Activated CD8-positive, alpha-beta T cell treated with anti-CD3 and anti-CD28 coated beads, Interleukin-2, amount 10 ng/mL, durations not matched to agents 7 days and 5 days (primary cell): ENCODE measurements at places on chromosomes 5 and 9. TPM values are rescaled to one million over a fixed set of nuclear protein-coding genes. Genes with fewer than 3 reads are reported as not detected.

PDGFRB gene
- 47.0 TPM for total RNA-seq

HMMR gene
- 87.7 TPM for total RNA-seq

- peaks cover 20% of the 10 kb centered on the region for H3K4me1 ChIP-seq
- no peak overlapping the region for H3K4me3 ChIP-seq
- no peaks in the 10 kb centered on the region for H3K27me3 ChIP-seq
- H3K36me3 ChIP-seq, result peaks cover 11% of the 10 kb centered on the region
Measured at GRCh38 chr5:34003941-34004340, 3.9 kb downstream of the AMACR start.

DNA sequence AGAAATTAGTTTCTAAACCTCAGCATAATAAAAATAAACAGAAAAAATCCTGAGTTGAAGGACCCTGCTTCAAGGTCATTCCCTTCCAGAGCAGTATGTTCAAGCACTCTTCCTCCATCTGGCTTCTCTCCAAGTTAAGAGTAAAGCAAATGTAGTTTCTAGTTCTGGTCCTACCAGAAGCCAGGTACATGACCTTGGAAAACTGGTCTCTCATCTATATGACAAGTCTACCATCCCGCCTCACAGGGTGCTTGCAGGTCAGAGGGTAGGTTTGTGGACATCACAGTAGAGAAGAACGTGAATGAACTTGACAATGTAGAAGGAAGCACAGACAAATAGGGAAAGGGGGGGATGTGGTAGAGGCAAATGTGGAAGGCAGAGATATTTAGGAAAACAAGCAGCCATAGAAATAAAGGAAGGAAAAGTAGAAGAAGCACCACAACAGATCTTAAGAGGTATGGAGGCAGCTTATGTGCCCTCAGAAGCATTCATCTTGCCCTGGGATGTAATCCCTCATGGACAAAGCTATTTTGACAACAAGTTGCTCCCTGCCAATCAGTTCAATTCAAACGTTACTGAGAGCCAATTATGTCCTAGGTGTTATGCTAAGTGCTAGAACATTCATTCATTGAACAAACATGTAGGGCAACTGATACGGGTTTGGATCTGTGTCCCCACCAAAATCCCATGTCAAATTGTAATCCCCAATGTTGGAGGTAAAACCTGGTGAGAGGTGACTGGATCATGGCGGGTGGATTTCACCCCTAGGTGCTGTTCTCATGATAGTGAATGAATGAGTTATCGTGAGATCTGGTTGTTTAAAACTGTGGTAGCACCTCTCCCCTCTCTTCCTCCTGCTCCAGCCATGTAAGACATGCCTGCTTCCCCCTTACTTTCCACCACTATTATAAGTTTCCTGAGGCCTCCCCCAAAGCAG lies 23.7 kb upstream of the CTNNAL1 start:
- peaks cover 44% of the 10 kb centered on the region for H3K36me3 ChIP-seq
- H3K4me3 ChIP-seq, result no peak overlapping the region
- no peak for DNase-seq
- no peaks in the 10 kb centered on the region for H3K4me1 ChIP-seq
- no peak overlapping the region for H3K27ac ChIP-seq

C5orf22 gene
- 23.7 TPM for total RNA-seq

- no peak overlapping the region for H3K27ac ChIP-seq
- no peaks in the 10 kb centered on the region for H3K27me3 ChIP-seq
- DNase-seq, result no peak
Measured at GRCh38 chr9:120435091-120435490, 144.9 kb downstream of the CDK5RAP2 start.

GRCh38 chr9:108296056-108296455 lies 559.7 kb downstream of the ACTL7B start:
- no peaks in the 10 kb centered on the region for H3K36me3 ChIP-seq
- no peaks in the 10 kb centered on the region for H3K4me1 ChIP-seq
- no peak overlapping the region for H3K27ac ChIP-seq
- no peak overlapping the region for H3K4me3 ChIP-seq
- H3K27me3 ChIP-seq, result no peaks in the 10 kb centered on the region

DNA sequence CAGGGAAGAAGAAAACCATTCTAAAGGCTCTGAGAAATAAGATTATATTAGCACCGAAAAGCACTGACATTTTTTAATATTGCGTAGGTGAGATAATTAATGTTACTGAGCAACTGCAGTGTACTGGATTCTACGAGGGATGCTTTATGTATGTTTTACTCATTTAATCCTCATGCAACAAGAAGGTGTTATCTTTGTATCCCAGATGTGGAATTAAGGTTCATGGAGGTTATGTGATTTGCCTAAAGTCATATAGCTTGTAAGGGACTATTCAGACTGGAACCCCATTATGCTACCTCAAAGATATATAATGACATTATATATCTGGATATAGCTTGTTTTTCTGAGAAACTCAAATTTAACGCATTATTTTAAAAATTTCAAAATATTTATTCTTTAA lies 2.5 kb downstream of the FBXO4 start:
- H3K36me3 ChIP-seq, result peaks cover 23% of the 10 kb centered on the region
- no peak overlapping the region for H3K27ac ChIP-seq
- peaks cover 14% of the 10 kb centered on the region for H3K4me1 ChIP-seq
- no peak for DNase-seq
- H3K27me3 ChIP-seq, result no peaks in the 10 kb centered on the region

GRCh38 chr5:147586832-147587231 lies 77.0 kb upstream of the DPYSL3 start:
- H3K36me3 ChIP-seq, result no peaks in the 10 kb centered on the region
- H3K4me1 ChIP-seq, result no peaks in the 10 kb centered on the region
- no peak overlapping the region for H3K4me3 ChIP-seq
- no peak for DNase-seq

DPYSL3 gene
- total RNA-seq, result 0.23 TPM

DNA sequence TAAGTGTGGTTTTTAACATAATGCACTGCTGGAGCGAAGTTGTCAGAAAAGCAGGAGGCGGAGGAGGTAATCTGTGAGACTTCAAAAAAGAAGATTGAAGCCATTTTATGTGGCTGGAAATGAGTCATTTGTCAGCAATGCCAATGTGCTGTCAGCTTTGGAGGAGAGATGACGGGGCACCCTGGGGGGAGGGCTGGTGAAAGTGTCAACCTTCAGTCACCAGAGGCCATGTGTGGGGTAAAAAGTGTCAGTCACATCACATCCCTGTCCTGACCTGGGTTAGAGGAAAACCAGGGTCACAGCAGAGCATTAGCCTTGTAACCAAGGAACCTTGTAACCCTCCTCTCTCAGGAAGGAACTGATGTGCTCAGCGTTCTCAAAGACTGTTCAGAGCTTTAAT lies 59.1 kb downstream of the TLR4 start:
- H3K4me1 ChIP-seq, result peaks cover 2% of the 10 kb centered on the region
- no peak overlapping the region for H3K4me3 ChIP-seq
- H3K27ac ChIP-seq, result no peak overlapping the region
- H3K27me3 ChIP-seq, result peaks cover 14% of the 10 kb centered on the region

DNA sequence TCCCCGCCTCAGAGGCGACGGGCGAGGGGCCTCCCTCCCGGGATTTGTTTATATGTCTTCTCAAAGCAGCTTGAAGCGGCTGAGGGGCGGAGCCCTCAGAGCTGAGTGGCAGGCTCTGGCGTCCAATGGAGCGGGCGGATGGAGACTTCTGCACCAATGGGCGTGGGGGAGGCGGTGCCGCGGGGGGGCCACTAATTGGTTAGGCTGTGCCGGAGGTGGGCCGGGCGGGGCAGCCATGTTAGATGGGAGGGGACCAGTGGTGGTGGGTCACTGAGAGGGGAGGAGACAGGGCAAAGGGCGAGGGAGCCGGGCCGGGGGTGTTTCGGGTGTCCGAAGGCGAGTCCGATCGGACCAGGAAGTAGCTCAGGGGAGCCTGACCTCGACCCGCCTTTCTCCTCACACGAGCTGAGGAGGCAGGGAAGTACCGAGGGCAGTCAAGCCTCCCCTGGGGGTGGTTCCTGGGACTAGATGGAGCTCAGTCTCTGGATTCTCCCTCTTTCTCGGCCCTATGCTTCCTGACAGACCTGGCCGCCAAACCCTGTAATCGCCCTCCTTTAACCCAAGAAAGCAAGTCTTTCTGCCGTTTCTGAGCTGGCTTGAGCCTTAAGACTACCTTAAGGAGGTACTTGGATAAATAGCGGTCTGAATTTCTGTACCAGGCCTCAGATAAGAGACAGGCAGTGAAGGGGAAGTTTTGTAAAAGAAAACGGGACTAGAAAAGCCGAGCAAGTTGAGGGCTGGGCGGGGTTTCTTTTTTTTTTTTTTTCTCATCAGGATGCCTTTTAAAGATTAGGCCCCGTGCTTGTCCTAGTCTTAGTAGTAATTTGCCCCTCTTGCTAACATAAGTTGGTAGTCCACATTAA lies 1.1 kb downstream of the CREBRF start:
- H3K4me1 ChIP-seq, result peaks cover 42% of the 10 kb centered on the region
- H3K27me3 ChIP-seq, result no peaks in the 10 kb centered on the region
- peak; percentile 100 for DNase-seq
- H3K27ac ChIP-seq, result peak overlapping the region; percentile 95
- H3K4me3 ChIP-seq, result peak overlapping the region; percentile 93
- H3K36me3 ChIP-seq, result no peaks in the 10 kb centered on the region

DNA sequence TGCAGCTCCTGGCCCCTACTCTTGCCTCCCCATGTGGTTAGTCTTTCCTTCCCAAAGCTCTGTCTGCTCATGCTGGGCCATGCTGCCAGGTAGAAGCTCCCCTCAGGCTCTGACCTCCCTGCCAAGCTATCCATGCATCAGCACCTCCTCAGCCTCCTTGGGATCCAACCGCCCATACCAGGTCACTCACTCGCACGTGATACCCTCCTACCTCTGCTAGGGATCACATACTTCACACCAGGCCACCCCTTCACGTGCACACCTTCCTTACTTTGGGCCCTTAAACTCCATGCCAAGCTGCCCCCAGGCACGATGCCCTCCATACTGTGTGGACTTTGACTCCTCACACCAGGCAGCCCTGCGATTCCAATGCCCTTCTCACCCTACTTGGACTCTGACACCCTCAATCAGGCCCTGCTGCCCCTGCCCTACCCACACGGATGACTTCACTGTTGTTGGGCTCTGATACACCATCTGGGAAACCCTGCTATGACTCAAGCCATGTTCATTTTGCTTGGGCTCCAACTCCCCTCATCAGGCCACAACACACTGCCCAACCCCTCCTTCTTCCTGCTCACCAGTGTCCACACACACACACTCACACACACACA lies 34.1 kb downstream of the ZNF483 start:
- H3K27me3 ChIP-seq, result no peaks in the 10 kb centered on the region
- DNase-seq, result no peak
- no peak overlapping the region for H3K4me3 ChIP-seq
- H3K36me3 ChIP-seq, result no peaks in the 10 kb centered on the region

GRCh38 chr9:133163504-133164172 lies at the start of gene GBGT1:
GBGT1 (minus strand) TSS chr9:133163914; CDS start chr9:133162412, 1,502 bp downstream.
- no peak within 1 kb of the TSS for H3K27ac ChIP-seq
- H3K27me3 ChIP-seq, result peaks cover 8% of the 10 kb centered on the region
- peaks cover 10% of the 10 kb centered on the region for H3K4me1 ChIP-seq
- peak; percentile 33 for DNase-seq

IL33 gene
- total RNA-seq, result not detected

DNA sequence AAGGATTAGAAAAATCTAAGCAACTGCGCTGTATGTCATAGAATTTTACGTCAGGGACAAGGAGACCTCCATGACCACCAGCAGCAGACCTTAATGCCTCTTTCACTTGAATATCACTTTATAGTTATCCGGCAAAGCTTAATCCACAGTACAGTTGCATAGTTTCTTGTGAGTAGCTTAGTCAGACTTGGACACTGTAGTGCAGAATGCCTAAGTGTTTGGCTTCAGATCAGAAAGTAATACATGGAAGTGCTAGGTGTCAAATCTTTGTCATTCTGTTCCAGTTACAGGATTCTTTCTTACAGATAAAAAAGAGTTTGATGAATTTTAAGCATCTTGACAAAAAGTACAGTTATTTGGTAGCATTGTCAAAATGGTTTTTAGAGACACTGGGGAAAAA lies 239.9 kb upstream of the PAPPA start:
- no peak for DNase-seq
- H3K27me3 ChIP-seq, result no peaks in the 10 kb centered on the region
- no peaks in the 10 kb centered on the region for H3K36me3 ChIP-seq
- H3K27ac ChIP-seq, result no peak overlapping the region

- no peaks in the 10 kb centered on the region for H3K27me3 ChIP-seq
- H3K36me3 ChIP-seq, result no peaks in the 10 kb centered on the region
- H3K4me3 ChIP-seq, result no peak overlapping the region
Measured at GRCh38 chr5:116402235-116402634, 172.4 kb downstream of the SEMA6A start.

- no peak overlapping the region for H3K4me3 ChIP-seq
- no peaks in the 10 kb centered on the region for H3K27me3 ChIP-seq
- peak overlapping the region; percentile 60 for H3K27ac ChIP-seq
- H3K4me1 ChIP-seq, result peaks cover 54% of the 10 kb centered on the region
Measured at GRCh38 chr9:93091056-93091452, 5.0 kb upstream of the CARD19 start.

DNA sequence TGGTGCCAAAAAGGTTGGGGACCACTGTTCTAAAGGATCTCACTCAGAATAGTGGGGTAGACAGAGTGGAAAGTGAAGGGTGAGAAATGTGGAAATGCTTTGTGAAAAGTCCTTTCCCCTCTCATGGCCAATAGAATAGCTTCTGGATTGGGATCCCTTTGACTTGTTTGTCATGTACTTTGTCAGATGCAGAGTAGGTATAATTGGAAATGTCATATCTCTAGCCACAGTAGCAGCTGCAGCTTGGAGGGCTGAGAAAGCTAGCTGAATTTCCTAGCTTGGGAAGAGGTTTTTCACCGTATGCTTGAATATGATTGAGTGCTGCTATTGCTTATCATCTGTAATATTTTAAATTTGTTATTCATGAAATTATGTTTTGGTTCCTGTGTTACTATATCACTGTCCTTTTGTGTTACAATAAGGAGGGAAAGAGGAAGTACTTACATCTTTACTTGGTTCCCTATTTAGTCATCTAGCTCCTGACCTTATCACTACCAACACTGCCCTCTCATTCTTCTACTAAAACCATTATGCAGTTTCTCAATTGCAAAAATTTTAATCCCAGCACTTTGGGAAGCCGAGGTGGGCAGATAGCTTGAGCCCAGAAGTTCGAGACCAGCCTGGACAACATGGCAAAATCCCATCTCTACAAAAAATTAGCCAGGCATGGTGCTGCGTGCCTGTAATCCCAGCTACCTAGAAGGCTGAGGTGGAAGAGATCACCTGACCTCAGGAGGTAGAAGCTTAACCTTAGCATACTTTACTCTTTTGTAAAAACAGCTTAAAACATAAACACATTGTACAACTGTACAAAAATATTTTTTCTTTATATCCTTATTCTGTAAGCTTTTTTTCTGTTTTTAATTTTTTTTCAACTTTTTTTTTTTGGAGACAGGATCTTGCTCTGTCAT lies 12.4 kb downstream of the SLC30A5 start:
- H3K27me3 ChIP-seq, result no peaks in the 10 kb centered on the region
- H3K27ac ChIP-seq, result no peak overlapping the region
- H3K4me3 ChIP-seq, result no peak overlapping the region
- peaks cover 50% of the 10 kb centered on the region for H3K36me3 ChIP-seq
- H3K4me1 ChIP-seq, result peaks cover 5% of the 10 kb centered on the region

GRCh38 chr9:89885156-89885555 lies 280.3 kb downstream of the GADD45G start:
- DNase-seq, result peak; percentile 13
- H3K27me3 ChIP-seq, result peaks cover 6% of the 10 kb centered on the region
- no peaks in the 10 kb centered on the region for H3K36me3 ChIP-seq
- H3K4me3 ChIP-seq, result no peak overlapping the region
- H3K27ac ChIP-seq, result no peak overlapping the region
- H3K4me1 ChIP-seq, result no peaks in the 10 kb centered on the region

F2RL1 gene
- 1.6 TPM for total RNA-seq

- DNase-seq, result no peak
- peak overlapping the region; percentile 0 for H3K27ac ChIP-seq
- H3K4me3 ChIP-seq, result no peak overlapping the region
Measured at GRCh38 chr9:137670391-137671195, 51.8 kb downstream of the EHMT1 start.
